Mammary epithelial cell (primary cell): ENCODE measurements at places on chromosomes 7 and 10. TPM values are rescaled to one million over a fixed set of nuclear protein-coding genes. Genes with fewer than 3 reads are reported as not detected.
A peak's percentile ranks its signal among the peaks of the same experiment; 100 is the strongest.

The GLI3 gene
- polyA plus RNA-seq = 4.3 TPM

The SERPINE1 gene
- 741 TPM for polyA plus RNA-seq

- DNase-seq = no peak
Observed at GRCh38 chr7:24936121-24936824, 43.7 kb downstream of the OSBPL3 start.

GRCh38 chr7:142140401-142140959 is 29.0 kb downstream of the MGAM2 start:
- DNase-seq = no peak

DNA sequence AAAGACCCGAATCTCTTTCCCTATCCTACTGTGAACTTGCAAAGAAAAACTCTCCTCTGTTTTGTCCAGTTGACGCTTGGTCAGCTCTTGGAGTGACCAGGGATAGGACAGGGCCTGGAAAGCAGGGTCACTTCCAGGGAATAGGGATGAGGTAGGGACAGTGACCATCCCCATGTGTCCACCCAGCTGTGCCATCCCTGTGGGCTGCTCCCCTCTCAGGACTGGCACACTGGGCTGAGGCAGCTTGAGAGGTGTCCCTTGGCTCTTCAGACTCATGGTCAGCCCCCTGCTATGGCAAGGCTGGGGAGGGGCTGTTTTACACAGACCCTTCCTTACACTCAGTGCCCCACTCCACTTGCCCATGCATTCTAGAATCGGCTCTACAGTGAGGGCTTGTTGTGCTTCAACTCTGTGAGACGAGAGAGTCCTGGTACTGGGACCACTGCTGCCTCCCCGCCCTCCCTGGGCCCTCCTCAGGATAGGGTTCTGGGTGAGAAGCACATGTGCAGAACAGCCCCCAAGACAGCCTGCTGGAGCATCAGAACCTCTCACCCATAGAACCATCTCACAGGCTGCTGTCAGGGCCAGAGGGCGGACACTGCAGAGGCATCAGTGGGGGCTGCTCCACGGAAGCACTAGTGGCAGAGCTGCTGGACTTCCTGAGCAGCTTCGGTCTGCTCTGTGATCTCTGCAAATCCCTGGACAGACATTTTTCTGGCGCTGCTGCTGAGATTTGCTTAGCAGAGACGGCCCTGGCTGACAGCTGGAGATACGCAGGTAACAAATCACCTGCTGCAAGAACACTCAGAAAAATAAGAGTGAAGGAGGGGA is 202.8 kb upstream of the CXCL12 start:
- DNase-seq = no peak

DNA sequence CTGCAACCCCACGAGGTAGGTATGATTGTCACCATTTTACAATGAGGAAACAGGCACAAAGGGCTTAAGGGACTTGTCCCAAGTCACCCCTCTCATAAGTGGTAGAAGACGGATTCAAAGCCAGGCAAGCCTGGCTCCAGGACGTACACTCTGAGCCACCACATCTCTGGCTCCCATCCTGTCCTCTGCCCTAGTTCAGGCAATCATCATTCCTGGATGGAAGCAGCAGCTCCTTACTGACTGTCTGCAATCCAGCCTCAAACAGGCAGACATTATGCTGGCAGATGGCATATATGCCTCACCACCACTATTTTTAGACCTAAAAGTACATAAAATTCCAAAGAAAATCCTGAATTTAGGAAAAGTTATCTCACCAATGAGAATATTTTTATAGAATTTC is 100.7 kb downstream of the USP6NL start:
- no peak for DNase-seq

DNA sequence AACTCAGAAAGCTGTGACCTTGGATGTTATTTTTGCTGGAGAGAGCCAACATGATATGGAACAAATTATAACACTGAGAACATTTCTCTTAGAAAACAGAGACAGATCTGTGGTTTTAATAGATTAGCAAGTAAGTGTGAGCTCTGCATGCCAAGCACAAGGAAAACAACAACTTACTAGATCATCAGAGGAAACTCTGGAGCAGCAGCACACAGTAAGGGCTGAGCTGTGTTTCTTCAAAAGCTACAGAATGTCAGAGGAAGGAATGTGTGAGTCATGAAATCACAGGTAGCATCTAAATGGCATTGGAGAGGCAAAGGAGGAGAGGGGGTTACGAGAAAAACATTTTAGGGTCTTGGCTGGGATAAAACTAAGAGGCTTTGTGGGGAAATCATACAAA is 283.4 kb upstream of the FZD8 start:
- DNase-seq = no peak

DNA sequence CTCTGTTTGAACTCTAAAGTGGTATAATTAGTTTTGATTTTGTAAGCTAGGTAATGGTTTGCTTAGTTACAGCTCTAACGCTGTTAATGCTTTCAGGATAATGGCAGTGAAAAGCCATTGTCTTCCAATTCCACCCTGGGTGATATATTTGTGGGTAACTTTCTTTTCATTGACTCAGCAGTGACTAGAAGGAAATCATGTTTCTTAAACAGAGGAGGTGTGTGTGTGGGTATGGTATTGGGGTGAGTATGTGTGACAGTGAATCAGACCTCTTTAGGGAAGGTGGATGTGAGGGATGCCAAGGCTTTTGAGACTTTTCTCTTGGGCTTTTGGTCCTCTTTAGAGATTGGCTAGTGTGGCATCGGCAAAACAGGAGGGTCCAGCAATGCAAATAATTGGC is 13.6 kb downstream of the ENTPD7 start:
- DNase-seq = peak; percentile 82
